ENCODE measurements at places on chromosomes 13 and 19.

DNA sequence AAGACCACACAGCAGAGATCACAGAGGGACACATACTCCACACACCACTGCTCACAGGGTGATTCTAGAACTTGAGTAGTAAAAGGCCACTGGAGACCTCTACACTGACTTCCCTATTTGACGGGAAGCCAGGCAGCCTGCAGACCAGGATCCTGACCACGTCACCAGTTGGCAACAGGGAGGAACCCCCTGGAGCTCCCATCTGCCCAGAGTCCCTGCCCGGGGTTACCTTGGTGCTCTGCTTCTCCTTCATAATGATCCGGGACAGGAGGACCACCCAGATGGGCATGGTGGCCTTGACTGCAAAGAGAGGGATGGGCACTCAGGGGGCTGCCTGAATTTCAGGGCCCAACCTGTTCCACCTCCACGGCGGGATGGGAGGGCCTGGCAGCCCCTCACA is 932 bp downstream of the SLC35E1 start:
- DNase-seq: peak; percentile 46

GRCh38 chr13:104898484-104898883 is 1637.0 kb downstream of the EFNB2 start:
- DNase-seq: no peak

GRCh38 chr13:21326155-21327031 is 132.7 kb downstream of the ZDHHC20 start:
- DNase-seq: peak; percentile 62

- no peak for DNase-seq
Observed at GRCh38 chr13:92553470-92554114, 673.0 kb upstream of the GPC6 start.

DNA sequence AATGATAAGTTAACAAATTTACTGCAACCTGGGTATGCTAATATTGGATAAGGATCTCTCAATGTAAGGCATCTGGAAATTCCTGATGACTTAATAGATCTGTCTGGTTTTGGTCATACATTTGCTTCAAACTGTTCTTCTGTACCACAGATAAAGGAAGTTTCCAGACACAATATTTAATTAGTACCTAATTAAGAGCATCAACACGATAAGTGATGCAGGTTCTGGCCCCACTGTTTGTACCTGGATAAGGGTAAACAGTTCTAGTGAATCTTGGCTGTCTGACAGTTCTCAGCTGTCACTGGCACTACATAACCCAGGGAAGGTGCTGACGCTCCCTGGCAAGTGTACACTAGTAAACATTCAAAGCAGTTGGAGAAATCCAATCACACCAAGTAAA is 165.6 kb downstream of the MZT1 start:
- DNase-seq: peak; percentile 75

- no peak for DNase-seq
Observed at GRCh38 chr13:26133851-26134250, 82.0 kb upstream of the SHISA2 start.

- no peak for DNase-seq
Observed at GRCh38 chr13:99124794-99125316, 75.8 kb upstream of the UBAC2 start.

DNA sequence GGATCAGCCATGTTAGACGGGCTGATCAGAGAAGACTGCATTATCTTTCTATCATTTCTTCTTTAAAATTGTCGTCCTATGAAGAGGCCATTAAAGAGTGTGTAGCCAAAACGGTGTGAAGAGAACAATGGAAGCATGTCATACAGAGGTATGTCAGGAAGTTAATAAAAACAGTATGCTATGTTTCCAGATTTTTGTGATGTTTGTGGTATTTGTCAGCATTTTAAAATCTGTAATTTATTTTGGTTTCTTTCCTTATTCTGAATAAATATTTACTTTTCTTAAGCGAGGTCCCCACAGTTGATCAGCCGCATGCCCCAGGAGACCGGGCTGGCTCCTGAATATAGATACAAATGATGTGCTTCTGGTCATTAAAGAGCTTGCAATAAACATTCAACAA is 142.9 kb upstream of the SERP2 start:
- DNase-seq: no peak

- peak; percentile 39 for DNase-seq
Observed at GRCh38 chr19:38952395-38953165, 21.8 kb downstream of the MRPS12 start.

DNA sequence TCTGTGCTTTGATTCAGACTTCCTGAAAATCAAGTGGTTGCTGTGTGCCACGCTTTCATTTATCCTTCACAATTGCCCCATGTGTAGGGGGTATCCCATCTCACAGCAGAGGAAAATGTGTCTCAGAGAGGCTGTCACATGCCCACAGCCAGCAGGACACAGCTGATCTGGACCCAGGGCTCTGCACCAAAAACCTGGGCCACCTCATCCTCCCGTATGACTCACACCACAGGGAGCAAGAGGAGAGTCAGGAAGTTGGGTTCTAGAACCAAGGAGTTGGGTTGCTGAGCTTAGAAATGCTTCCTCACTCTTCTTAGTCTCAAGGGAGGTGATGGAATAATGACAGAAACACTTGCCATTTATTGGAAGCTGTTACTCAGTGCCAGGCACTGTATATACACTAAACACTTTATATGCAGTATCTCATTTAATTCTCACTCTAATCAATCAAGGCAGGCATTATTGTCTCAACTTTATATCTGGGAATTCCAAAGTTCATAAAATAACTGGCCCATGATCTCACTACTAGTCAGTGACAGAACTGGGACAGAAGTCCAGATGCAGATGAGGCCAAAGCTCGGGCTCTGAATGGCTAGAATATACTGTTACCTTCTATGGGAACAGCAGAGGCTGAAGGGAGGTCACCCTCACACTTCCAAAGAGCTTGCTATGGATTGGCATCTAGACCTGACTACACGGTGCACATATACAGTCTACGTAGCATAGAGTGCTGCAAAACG is 47.7 kb upstream of the ATP12A start:
- no peak for DNase-seq

- no peak for DNase-seq
Observed at GRCh38 chr19:16419669-16420335, 52.0 kb downstream of the EPS15L1 start.

Measured in G401 (cell line).